ENCODE measurements at places on chromosomes 5 and 9.

DNA sequence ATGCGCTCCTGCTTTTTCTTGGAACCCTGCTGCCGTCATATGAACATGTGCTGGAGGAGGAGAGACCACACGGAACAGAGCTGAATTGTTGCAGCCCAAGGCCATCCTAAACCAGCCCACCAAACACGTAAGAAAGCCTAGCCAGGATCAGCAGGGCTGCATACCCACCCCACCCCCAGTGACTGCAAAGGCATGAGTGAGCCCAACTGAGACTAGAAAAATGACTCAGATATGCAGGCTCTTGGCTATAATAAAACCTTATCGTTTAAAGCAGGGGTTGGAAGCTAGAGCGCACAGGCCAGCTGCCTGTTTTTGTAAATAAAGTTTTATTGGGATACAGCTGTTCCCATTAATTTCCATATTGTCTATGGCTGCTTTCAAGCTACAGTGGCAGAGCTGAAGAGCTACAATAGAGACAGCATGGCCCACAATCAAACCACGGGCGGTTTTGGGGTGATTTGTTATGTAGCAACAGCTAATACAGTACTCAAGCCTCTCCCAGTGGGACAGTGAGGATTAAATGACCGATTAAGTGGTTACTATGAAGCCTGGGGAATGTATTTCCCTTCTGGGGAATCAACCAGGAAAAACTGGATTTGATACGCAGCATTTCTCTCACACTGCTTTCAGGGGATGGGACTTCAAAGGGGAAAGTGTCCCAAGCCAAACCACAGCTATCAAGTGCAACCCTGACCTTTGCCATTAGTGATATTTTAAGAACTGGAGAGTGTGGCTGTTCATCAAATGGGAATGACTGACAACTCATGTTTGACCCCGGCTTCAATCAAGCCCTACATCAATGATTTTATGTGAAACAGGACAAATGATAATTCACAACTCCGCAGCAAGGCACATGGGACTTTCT is 6.3 kb downstream of the SHB start:
- no peak for DNase-seq

DNA sequence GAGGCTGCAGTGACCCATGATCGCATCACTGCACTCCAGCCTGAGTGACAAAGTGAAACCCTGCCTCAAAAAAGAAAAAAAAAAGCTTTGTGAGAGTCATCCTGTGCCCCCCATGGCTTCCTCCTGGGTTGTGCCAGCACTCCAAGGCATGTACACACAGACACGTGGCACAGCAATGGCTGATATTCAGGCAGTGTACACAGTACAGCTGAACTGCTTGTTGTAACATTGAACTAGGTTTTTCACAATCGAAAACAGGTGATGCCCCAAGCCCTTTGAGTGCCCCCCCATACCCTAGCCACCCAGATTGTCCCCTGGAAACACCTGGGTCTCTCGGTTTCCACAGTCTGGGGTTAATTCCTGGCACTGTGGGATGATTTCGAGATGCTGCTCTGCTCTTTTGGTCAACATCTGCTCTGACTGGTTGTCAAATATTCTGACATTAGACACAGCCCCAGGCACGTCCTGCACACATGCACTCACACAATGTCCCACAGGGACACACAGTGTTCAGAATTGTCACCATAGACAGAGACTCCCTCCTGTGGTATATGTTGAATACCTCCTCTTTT is 9.2 kb downstream of the SPINK4 start:
- DNase-seq = no peak

DNA sequence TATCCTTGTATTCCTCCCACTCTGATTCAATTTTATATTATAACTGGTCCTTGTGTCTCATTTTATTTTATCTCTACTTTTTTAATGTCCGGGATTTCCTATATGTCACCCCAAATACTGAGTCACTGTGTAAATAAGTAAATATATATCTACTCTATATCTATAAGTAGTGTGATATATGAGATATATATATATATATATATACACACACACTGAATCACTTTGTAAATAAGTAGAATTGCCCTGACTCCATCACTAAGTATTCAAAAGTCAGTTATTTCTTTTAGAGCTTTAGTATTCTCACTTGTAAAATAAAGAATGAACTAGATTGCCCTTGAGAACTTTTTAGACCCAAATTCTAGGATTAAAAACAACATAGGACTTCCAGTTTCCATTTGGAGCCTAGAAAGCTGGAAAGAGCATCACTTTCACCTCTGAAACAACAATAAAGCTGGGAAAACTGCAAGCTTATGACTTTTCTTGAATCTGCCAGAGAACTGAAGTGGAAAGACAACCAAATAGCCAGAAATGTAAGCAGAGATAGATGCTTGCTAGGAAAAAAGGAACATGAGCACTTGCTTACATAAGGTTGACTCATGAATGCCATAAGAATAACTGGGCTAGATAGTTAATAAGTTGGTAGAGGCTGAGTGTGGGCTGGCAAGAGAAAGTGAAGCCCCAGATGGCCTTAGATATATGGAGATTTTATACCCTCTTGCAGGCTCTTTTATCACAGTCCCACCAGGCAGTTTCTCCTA is 171.1 kb upstream of the TLX3 start:
- DNase-seq = no peak

GRCh38 chr5:33364406-33364805 is 76.4 kb upstream of the TARS1 start:
- no peak for DNase-seq

DNA sequence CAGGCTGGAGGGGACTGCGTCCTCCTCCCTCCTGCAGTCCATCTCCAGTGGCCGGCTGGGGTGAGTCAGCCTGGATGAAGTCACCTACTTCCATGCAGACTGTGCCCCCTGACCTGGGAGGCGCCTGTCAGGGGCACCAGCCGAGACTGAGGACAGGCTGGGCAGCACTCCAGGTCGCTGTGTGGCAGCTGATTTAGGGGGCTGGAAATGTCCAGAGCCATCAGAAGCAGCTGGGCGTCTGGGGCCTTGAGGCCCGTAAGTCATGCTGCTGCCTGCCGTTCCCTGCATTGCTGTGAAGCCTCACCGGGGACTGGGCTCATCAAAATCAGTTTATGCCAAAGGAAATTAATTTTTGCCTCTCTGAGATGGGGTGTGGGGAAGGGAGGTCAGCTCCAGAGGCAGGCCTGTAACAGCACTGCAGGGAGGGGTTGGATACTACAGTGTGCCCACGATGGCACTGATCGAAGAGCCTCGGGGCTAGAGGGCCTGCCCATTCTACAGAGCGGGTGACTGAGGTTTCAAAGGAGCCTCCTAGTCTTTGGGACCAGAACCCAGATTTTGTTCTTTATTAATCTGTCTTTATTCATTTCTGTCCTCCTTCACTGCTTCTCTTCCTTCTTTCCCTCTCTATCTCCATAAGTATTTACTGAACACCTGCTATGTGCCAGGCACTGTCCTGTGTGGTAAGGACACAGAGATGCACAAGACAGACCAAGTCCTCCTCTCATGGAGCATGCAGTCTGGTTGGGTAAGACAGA is 70.4 kb upstream of the PSD2 start:
- no peak for DNase-seq

Measured in NCI-H524 treated with DMSO at 0.1 percent for 48 hours (cell line).